Fibroblast of skin of left biceps (primary cell): ENCODE measurements at places on chromosomes 11 and 22.

DNA sequence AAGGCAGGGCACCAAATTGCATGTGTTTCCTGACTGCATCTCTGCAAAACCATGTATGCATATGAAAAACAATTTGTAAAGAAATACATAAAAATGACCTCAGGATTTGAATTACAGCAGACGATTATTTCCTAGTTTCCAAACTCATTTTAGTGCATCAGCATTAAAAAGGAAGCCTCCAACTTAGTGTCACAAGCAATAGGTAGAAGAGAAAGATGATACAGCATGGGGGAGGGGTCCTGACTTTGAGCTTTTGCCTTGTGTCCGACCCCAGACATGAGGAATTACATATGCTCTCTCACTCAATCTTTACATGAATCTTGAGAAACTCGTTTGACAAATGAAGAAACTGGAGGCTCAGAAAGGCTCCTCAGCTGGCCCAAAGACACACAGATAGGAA is 294.6 kb upstream of the NARS2 start:
- no peak for DNase-seq

DNA sequence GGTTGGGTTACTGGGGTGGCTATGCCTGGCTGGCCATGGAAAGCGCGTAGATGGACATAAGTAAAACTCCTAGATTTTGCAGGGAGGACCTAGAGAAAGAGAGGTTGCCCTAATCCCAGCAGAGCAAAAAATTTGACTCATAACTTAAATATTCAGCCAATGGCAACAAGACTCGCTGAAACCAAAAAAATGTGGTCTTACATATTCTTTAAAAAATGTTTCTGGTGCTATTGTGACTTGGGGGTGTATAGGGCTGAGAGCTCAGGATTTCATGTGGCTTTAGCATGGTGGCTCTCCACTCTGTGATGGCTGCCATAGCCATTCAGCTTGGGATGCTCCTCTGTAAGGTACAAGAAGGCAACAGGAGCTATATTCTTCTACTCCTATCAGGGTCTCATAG is 27.2 kb upstream of the PDGFD start:
- DNase-seq: peak; percentile 35

DNA sequence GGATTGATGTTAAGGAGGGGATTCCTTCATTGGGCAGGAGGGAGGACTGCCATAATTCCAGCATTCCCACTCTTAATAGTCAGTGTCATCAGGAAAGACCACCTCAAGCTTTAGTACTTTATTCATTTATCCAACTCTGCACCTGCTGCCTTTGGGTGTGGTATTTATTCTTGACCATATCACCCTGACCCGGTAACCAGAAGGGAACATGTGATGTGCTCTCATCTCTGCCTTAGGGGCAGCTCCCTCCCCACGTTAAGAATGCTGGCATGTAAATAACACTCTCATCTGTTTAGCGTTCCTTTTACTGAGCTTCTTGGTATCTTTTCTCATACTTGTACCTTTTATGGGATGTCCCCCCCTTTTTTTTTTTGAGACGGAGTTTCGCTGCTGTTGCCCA is 7.7 kb downstream of the CAT start:
- DNase-seq: no peak

DNA sequence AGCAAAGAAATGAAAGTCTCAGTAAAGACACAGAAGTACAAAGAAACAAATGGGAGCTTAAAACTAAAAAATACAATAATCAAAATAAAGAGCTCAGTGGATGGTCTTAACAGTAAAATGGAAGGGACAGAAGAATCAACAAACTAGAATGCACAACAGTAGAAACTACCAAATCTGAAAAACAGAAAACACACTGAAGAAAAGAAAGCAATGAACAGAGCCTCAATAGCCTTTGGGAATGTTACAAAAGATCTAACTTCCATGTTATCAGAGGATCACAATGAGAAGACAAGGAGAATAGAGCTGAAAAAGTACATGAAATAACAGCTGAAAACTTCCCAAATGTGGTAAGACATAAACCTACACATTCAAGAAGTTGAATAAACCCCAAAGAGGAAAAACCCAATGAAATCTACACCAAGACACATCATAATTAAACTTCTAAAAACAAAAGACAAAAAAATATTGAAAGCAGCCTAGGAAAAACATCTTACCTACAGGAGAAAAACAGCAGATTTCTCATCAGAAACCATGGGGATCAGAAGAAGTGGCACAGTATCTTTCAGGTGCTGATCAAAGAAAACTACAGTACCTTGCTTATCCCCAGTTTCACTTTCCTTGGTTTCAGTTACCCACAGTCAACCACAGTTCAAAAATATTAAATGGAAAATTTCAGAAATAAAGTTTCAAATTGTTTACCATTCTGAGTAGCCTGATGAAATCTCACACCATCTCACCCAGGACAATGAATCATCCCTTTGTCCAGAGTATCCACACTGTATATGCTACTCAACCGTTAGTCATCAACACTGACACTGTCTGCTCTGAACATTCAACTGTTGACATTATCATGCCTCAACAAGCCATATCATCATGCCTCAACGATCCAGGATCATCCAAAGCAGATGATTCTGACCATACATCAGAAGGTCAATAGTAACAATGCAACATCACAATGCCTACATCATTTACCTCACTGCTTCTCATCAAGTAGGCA is 22.2 kb downstream of the RRAS2 start:
- DNase-seq: peak; percentile 69

GRCh38 chr11:112844517-112844916 is 116.7 kb upstream of the NCAM1 start:
- no peak for DNase-seq

- no peak for DNase-seq
Observed at GRCh38 chr22:45783690-45784089, 112.1 kb downstream of the ATXN10 start.

DNA sequence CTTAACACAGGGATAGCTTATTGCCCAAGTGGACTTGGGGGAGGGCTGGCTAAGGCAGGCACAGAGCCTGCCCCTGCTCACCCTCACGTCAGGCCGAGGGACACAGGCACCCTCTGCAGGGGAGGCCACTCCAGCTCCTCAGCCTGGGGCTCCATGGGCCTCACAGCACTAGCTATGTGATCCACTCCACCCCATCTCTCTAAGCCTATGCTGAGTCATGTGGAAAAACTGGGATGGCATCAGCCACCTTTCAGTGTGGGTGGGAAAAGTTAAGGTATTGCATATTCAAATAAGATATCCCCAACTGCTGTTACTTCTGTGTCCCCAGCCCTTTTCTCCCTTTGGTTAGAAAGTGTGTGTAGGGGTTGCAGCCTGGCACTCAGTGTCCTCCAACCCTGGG is 22.3 kb downstream of the RANGAP1 start:
- DNase-seq: no peak

- no peak for DNase-seq
Observed at GRCh38 chr22:48185071-48186055, 1422.9 kb downstream of the TBC1D22A start.
